Right ventricle myocardium superior (tissue), 1 donor: ENCODE measurements at places on chromosomes 6 and 20. TPM values are rescaled to one million over a fixed set of nuclear protein-coding genes. Genes with fewer than 3 reads are reported as not detected.

Gene ZBTB46
- 13.5 TPM for total RNA-seq

Gene SLC35F1
- total RNA-seq = 4.8 TPM

Gene CNBD2
- total RNA-seq = 3.8 TPM

Gene HSPA1A
- 324 TPM for total RNA-seq

Gene PDE10A
- total RNA-seq = 11.6 TPM

Gene SPATS1
- not detected for total RNA-seq

Gene C20orf141
- total RNA-seq = not detected

Gene COL11A2
- total RNA-seq = 0.94 TPM

Gene CRISP3
- total RNA-seq = not detected

Gene COL12A1
- total RNA-seq = 10.7 TPM

Gene SLC22A2
- not detected for total RNA-seq

Gene ULBP3
- total RNA-seq = 0.83 TPM

Gene GTSF1L
- not detected for total RNA-seq

Gene IRAK1BP1
- 4.4 TPM for total RNA-seq

Gene KIAA0408
- 3.1 TPM for total RNA-seq

Gene LY6G6C
- total RNA-seq = not detected

Gene RAB44
- not detected for total RNA-seq

Gene SLC22A7
- total RNA-seq = not detected

GRCh38 chr20:25468126-25469075, 60.9 kb downstream of the GINS1 start:
- no peak for DNase-seq

DNA sequence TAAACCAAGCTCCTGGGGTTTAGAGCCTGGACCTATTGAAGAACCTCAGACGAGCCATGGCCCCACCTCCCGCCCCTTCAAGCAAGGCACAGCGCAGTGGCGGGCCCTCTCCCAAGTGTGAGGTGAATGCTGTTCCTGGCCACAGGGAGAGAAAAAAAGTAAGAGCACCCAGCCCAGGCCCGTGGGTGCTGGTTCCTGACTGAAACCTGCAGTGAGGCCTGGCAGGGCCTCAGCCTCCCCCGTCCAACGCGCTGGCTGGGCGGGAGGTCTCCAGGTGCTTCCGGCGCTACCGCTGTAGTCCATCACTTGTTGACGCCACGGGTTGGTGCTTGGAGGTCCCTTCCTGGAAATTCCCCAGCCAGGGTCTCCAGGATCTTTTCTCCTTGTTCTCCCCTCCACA, 5.5 kb upstream of the FAM83C start:
- no peak for DNase-seq

GRCh38 chr20:21029341-21029740, 76.8 kb downstream of the LINC00237 start:
- no peak for DNase-seq

GRCh38 chr6:30957716-30958115, 16.9 kb downstream of the MUCL3 start:
- no peak for DNase-seq

- no peak for DNase-seq
Measured at GRCh38 chr6:89941763-89942497, 47.7 kb downstream of the GJA10 start.

DNA sequence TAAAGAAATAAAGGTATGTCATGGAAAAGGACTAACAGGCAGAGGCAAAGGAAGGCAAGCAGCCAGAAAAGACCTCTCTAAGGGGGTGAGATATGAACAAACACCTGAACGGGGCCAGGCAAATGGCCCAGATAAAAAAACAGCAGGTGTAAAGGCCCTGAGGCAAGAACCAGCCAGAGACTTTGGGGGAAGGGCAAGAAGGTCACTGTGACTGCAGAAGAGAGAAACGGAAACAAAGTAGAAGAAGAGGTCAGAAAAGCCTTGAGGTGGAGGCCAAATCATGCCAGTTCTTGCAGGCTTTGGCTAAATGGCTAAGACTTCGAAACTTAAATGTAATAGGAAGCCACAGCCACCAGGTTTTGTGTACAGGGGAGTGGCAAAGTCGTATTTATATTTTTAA, 30.8 kb downstream of the KIF16B start:
- DNase-seq = no peak

DNA sequence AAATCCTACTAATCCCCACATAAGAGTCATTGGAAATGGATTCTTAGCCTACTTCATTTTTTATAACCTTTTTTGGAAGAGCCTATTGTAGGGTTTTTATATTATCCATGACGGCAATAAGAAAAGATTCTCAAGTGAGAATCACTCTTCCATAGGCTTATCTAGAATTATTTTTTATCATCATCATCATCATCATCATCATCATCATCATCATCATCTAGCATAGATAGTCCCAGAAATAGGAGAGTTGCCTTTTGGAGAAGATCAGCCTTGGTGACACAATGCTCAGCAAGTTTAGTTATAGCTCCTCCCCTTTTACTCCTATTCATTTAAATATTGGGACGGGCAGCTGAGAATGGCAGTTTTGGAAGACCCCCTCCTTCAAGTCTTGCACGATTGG, 359.1 kb upstream of the SLC35B3 start:
- DNase-seq = no peak

DNA sequence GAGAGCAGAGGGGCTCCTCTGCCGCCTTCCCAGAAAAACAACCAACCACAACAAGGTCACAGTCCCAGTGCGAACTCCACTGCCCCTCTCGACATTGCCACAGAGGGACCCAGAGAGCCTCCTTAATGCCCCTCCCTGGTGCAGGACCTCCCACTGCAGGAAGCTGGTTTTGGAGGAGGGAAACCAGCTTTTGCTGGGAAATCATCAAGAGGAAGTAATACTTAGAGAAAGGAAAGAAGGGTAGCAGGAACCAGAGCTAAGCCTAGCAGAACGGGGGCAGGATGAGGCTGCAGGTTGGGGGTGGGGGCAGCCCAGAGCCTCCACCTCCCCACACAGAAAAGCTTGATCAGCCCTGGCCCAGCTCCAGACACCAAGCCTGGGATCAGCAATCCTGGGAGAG, 37.7 kb upstream of the SIRPA start:
- no peak for DNase-seq

GRCh38 chr6:159832946-159833345, 32.9 kb downstream of the PNLDC1 start:
- no peak for DNase-seq

GRCh38 chr20:17525650-17526049, 5.5 kb downstream of the BFSP1 start:
- no peak for DNase-seq

- no peak for DNase-seq
Measured at GRCh38 chr6:72654071-72654621, 32.3 kb downstream of the KCNQ5 start.

- DNase-seq = peak; percentile 40
Measured at GRCh38 chr6:70398783-70399728, 14.3 kb upstream of the FAM135A start.

- DNase-seq = no peak
Measured at GRCh38 chr6:18270216-18270615, 5.9 kb upstream of the DEK start.

DNA sequence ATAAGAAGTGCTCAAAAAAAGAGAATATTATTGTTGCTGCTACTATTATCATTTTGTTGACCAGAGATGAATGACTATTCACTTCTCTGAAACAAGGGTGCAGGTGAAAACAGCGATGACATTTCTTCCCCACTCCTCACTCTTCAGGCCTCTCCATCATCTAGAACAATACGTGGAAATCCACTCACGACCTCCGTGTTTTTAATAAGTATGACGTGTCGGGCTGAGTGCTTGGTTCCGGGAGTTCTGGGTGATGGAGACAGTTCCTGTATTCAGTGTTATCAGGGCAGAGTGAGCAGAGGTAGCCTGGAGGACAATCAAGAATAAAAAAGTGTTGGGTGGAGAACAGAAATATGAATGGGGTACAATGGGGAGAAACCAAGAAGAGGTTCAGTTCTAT, 130.0 kb upstream of the ZNF217 start:
- no peak for DNase-seq

- no peak for DNase-seq
Measured at GRCh38 chr6:684831-685636, 7.9 kb downstream of the EXOC2 start.

DNA sequence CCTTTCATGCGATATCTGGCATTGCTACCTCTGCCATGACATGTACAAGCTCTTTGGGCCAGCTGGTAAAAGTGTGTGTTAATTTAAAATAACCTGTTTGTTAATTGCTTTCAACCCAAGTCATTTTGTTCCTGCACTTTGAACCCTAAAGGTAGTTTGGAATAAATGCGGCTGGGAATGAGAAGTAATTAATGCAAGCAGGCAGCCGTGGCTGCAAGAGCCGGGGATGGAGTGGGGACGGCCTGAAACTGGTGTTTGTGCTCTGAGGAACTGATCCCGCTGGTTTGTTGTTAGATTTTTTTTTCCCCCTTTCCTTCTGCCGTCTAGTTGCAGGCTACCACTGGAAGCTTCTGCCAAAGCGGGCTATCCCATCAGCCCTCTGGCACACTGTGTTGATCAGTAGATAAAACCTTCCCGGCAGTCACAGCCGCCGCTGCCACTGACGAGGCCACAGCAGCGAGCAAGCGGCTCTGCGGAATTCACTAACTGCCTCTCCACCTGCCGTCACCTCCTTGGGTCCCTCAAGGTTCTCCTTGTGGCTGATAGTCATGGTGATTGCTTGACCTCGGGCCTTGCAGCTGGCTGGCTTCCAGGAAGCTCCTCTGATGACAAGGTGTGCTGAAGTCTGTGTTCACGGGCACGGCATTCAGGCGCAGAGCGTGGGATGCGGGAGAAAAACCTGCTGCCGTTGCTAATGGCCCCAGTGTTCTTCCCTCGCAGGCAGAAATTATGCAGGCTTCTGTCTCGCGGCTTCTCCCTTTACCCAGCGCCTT, 315.9 kb downstream of the TFAP2A start:
- no peak for DNase-seq

DNA sequence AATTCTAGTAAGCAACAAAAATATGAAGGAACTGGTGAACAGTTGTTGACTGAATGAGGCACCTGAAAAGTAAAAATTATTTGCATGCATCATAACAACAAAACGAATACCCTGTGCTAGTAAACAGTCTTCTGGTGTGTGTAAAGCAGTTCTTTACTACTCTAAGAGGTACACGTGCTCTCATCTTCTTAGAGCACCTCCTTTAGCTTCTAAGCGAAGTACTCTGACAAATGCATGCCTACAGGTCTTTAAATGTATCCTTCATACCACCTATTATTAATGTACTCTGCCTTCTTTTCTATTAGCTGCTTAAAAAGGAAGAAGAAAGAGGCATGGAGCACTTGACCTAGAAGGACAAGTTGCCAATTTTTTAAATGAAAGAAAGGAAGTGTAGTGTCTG, 32.2 kb upstream of the MYB start:
- no peak for DNase-seq

DNA sequence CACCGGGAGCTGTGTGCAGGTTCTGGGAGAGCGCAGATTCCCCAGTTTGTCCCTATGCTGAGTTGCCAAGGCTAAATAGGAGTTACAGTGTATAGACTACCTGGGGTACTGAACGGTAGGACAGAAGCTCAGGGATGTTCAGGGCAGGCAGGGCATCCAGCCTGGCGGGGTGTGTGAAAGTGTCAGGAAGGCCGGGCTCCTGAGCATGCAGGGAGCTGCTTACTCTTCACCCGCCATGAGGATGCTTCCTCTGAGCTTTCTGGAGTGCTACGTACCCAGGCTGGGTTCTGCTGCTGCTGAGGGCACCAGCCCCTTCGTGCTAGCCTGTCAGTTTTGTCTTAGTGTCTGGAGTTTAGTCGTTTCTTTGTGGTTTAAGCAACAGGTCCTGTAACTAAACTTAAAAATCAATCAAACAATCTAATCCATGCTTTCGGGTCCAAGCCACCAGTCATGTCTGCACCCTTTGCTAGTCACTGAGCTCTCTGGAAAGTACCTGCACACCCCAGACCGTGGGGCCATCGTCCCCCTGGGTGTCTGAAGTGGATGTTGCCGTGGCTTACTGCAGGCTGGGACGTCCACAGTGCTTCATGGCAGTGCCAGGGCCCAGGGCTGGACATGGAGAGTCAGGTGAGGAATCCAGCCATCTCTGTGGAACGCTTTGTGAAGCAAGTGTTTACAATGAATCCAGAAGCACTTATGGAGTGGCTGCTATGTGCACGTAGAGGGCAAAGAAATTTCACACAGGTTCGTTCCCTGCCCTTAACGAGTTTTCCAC, 220.3 kb upstream of the SNX9 start:
- no peak for DNase-seq

GRCh38 chr20:19642860-19643259, 115.2 kb upstream of the RIN2 start:
- no peak for DNase-seq

GRCh38 chr6:39885691-39886090, 48.6 kb downstream of the MOCS1 start:
- DNase-seq = no peak

DNA sequence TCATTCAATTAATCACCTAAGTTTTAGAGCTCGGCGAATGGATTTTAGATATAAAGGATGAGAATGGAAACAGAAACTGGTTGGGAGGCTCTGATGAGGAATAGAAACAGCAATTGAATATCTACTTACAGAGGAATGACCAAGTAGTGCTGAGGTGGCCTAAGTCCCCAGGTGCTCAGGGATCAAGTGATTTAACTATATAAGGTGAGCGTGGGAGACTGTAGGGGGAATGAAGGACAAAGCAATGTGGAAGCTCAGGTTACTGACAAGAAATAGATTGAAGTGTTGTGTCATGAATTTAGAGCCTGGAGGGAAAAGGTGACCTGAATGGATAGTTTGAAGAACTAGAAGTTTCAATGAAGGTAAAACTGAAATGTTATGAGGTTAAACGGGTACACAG, 495.4 kb upstream of the SOX4 start:
- no peak for DNase-seq

DNA sequence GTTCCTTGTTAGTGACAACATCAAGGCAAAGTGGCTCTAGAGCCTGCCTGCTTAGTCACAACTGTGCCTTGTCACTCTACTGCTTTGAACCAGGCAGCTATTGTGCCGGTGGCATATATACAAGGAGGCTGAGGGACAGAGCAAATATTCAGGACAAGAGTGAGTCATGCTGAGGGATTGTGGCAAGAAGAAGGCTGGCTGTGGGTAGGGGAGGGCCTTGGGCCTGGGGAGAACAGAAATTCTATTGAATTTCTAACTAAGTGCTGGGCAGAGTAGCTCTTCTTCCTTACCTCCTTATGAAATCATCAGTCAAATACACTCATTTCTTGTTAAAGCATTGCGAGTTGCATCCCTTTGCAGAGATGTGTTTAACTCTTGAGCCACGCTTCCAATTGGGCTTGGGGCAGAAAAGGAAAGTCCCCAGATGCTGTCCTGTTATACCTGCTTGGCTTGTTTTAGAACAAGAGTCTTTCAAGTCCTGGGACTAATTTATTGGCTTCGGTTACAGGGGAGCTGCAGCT, 59.7 kb downstream of the PFDN4 start:
- DNase-seq = no peak

GRCh38 chr6:159037756-159038290, 7.0 kb downstream of the TAGAP start:
- DNase-seq = no peak
